Lung microvascular endothelial cell (primary cell): ENCODE measurements at places on chromosomes 3 and 15.
A peak's percentile ranks its signal among the peaks of the same experiment; 100 is the strongest.

DNA sequence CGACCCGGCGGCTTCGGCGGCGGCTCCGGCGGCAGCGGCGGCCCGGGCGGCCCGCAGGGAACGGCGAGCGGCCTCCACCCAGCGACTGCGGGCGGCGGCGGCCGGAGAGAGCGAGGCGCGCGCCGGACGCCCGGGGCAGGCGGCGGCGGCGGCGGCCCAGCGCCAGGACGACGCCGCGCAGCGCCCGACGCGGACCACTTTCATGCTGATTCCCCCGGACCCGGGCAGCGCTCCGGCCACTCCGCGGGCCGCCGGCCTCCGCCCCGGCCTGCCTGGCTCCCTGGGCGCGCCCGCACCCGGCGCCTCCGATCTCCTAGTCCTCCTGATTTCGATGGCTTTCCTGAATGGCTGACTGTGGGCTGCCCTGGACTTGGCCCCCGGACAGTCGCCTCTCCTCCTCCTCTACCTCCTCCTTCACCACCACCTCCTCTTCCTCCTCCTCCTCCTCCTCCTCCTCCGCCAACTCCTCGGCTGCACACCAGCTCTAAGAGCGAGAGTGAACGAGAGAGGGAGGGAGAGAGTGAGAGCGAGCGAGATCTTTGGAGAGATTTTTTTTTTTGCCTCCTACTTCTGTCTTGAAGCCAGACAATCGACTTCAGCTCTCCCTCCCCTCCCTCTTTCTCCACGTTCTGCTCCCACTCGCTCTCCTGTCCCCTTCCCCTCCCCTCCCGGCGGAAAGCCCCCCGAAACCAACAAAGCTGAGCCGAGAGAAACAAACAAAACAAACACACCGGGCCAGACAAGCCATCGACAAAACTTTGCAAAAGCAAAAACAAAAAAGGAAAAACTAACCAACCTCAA lies 844 bp downstream of the NR2F2 start:
- DNase-seq: peak; percentile 64

GRCh38 chr15:67907184-67907723 lies 67.4 kb upstream of the RNU6-1 start:
- no peak for DNase-seq

- DNase-seq: no peak
Measured at GRCh38 chr3:182925330-182925943, 54.9 kb downstream of the DCUN1D1 start.

DNA sequence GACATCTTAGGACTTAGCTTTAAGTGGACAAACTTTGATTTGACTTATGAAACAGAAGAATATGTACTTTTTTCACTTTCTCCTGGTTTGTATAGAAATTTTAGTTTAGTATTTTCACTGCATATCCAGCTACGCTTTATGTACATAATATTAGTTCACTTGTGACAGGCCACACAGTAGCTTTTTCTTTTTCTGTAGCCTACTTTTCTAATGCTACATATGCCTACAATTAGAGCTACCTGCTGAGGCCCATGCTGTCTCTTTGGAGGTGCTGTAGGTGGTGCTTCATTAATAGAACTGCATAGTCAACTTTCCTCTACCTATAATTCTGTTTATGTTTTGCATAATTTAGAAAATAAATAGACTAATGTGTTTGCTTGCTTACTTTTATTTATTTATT lies 191.6 kb downstream of the NLGN1 start:
- DNase-seq: no peak

GRCh38 chr15:40259021-40259420 lies 20.2 kb downstream of the PAK6 start:
- DNase-seq: no peak

DNA sequence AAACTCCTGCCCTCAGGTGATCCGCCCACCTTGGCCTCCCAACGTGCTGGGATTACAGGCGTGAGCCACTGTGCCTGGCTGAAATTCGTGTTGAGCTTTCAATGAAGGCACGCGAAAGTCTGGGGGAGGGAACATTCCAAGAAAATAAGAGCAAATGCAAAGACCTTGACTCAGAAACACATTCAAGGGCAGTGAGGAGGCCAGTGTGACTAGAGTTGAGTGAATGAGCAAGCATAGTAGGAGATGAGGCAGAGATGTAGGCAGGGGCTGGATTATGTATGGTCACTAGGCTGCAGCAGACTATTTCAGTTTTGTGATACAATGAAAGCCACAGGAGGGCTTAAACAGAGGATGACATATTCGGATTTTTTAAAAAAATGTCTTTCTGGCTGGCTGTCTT lies 67.0 kb downstream of the SCN11A start:
- DNase-seq: no peak

GRCh38 chr15:71570736-71571135 lies 239.6 kb upstream of the NR2E3 start:
- DNase-seq: no peak

GRCh38 chr3:179981646-179982045 lies 55.1 kb downstream of the PEX5L start:
- DNase-seq: no peak

DNA sequence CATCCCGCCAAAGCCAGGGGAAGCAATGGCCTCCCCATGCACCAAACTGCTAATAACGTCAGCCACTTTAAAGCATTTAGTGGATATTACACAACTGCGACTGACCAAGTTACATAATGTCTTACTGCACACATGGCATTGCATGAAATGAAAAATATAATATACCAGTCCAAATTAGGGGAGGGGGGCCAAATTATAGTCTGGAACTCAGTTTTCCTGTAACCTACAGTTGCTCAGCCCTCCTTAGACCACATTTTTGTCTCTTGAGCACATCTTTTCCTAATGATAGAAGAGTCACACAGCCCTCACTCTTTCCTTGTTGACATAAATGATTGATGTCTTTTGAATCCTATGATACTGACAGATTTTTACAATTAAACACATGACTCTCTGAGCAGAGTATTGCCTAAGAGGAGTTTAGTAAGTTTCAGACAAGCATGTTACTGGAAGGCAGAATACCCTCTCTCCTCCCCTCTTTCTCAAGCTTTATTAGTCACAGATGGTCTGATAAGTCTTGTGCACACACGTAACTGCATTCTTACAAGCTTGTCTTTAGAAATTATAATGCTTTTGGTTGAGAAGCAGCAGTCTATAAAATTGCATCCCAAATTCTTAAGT lies 1.1 kb upstream of the PLD1 start:
- DNase-seq: peak; percentile 87

- DNase-seq: no peak
Measured at GRCh38 chr3:126268866-126269265, 88.3 kb downstream of the KLF15 start.

GRCh38 chr3:135917076-135917475 lies 48.5 kb upstream of the PPP2R3A start:
- no peak for DNase-seq

- DNase-seq: no peak
Measured at GRCh38 chr15:87489902-87490665, 766.5 kb downstream of the NTRK3 start.

GRCh38 chr3:123638936-123639689 lies 54.3 kb upstream of the HACD2 start:
- DNase-seq: no peak

DNA sequence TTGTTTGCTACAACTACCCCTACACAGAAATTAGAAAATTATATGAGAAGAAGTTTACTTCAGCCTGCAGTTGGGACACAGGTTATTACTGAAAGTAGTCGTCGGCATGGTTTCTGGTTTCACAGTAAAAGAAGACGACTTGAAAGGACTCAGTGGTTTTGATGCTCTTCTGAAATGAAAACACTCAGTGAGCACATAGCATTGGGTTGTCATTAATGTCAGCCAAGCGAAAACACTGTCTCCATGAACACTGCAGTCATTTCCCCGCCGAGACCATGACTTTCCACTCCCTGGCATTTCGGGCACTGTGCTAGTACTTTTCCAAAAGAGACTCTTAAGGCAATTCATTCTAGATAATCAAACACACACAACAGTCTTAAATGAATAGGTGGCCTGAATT lies 69.2 kb upstream of the ICE2 start:
- no peak for DNase-seq

DNA sequence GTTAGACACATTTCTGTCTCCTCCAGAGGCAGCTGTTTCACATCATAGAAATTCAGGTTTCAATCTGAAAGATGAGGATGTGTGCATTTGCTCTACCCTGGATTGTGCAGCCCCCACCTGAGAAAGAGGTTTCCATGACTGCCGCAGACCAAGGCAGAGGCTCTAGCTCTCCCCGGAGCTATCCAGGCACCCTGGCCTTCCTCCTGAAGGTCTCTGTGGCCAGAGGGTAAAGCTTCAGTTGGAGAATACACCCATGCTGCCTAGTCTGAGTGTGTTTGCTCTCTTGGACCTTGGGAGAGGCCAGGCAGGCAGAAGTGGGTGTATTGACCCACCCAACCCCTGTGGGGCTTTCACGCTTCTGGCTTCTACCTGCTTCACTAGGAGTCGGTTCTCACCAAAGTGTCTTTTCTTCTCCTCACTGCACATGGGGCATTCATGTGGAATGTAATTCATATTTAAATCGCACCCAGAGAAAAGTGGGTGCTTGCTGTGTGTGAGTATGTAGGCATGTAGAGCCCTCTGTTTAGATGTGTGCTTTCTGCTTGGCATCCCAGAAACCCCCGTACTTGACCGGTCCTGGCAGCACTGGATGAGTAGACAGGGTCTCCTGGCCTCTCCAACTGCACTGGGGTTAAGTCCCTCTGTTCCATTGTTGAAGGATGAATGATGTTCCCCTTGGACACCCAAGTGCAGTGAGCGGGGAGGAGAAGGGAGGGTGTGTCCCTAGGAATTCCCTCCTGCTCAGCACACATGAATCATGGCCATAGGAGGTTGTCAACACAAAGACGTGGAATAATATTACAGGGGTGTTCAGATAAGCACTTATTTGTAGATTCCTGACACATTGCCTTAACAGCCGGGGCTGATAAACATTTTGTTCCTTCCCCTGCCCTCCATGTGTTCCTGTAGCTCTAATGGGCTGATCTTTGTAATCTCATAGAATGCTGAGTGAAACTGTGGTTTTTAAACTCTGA lies 20.3 kb upstream of the RAB6B start:
- no peak for DNase-seq

DNA sequence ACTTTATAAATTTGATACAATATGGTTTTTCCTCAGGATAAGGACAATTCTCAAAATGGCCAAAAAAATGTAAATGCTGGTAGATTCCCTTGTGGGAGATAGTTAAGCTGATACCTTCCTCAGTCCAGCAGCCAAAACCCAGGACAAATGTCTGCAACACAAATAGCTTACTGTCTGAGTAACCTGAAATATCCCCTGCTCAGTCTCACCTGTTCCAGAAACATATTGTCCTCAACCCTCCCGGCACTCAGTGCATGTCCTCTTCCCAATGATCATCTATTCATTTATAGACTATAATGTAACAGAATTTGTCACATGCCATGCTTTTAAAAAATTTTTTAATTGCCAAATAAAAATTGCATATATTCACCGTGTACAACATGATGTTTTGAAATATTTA lies 12.2 kb downstream of the RBSN start:
- DNase-seq: no peak

- DNase-seq: no peak
Measured at GRCh38 chr3:141386126-141386488, 17.8 kb downstream of the ZBTB38 start.

- no peak for DNase-seq
Measured at GRCh38 chr3:50883755-50884154, 209.0 kb downstream of the DOCK3 start.
